Spinal cord (tissue), 10 donors: ENCODE measurements at places on chromosomes 7 and 10. TPM values are rescaled to one million over a fixed set of nuclear protein-coding genes. Genes with fewer than 3 reads are reported as not detected.

GRCh38 chr10:78337016-78337415, 303.4 kb downstream of the RPS24 start:
- no peak for DNase-seq

DNA sequence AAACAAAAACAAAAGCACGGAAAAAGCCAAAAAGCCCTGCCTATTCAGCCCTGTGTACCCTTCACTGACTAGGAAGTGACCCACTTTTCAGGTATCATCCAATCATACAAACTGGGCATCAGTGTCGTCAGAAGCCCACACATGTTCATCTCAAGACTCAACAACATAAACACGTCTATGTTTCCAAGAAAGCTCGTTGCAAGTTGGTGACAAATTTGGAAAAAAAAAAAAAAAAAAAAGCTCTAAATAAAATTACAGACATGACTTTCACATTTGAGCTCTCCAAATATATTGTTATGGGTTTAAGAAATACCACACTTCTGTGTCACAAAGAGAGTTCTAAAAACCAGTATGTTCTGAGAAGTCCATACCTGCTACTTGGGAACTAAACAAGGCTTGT, 204.7 kb upstream of the KLF14 start:
- no peak for DNase-seq

DNA sequence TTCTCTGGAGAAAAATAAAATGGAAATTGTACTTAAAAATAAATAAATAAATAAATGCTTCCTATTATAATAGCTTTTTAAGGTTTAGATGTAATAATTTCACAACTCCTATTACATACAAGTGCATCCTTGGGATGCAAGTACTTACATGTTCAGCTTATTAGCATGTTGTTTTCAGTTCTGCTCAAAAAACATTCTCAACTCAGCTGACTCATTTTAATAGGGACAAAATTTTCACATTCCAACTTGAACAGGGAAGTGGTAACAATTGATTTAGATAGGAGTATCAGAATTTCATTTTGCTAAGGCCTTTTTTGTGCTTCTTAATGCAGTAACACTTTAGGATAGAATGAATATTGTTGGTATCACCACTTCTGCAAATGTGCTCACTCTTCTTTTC, 16.7 kb upstream of the PAPSS2 start:
- DNase-seq, result no peak

DNA sequence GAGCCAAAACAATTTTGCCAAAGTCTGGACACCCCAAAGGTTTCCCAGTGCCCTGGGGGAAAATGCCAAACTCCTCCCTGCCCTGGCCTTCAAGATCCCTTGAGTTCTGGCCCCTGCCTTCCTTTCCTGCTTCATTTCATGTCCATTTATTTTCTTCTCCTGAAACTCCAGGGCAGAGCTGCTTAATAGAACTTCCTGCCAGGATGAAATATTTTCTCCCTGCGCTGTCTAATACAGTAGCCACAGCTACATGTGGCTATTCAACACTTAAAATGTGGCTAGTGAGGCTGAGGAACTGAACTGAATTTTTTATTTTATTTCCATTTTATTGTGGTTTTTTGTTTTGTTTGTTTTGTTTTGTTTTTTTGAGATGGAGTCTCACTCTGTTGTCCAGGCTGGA, 49.6 kb downstream of the COL13A1 start:
- no peak for DNase-seq

GRCh38 chr10:4781955-4782354, 44.1 kb upstream of the AKR1E2 start:
- DNase-seq, result no peak

DNA sequence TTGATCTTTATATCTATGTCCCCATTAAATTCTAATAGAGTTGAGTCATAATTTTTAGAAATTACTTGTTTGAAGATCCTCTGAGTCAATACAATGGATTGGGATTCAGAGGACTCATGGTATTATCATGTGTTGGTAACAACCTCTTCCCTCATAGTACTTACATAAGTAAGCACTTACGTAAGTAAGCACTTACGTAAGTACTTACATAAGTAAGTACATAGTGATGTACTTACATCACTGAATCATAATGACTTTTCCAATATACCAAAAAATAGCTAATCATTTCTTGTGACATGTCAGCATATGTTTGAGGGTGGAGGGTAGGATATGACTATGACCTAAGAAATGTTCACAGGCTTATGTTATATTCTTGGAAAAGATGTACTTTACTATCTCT, 740.5 kb downstream of the SORCS1 start:
- no peak for DNase-seq

GRCh38 chr10:1395481-1396296, 339.5 kb downstream of the WDR37 start:
- DNase-seq, result no peak

GRCh38 chr10:115432188-115432819, 339.1 kb downstream of the ATRNL1 start:
- DNase-seq, result peak; percentile 7

DNA sequence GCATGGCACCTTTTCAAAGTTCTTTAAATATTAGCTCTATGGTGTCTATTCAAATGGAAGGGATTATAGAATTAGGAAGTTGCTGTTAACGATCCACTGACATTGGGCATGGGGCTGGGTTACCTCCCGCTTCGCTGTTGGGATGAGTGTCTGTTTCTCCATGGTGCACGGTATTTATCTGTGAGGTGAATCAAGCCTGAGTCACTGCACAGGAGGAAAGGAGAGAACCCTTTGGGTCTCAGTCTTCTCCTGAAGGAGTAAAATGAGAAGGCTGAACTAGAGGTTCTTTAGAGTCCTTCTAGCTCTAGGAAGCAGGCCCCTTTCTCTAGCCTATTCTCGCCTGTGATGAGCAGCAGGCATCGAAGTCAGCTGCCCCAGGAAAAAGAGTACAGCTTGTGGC, 7.3 kb downstream of the JCAD start:
- DNase-seq, result no peak

- DNase-seq, result peak; percentile 6
These were observed 72.9 kb upstream of the GRID1 start for GRCh38 chr10:86439544-86439943.

- DNase-seq, result no peak
These were observed 31.4 kb downstream of the EN2 start for GRCh38 chr7:155489158-155489840.

- DNase-seq, result peak; percentile 71
These were observed 236.3 kb upstream of the ANKRD30A start for GRCh38 chr10:36888925-36889573.

- no peak for DNase-seq
These were observed 837.3 kb downstream of the IPMK start for GRCh38 chr10:57430376-57430775.

- no peak for DNase-seq
These were observed 349.8 kb downstream of the PHTF2 start for GRCh38 chr7:78148166-78148894.

- DNase-seq, result peak; percentile 87
These were observed 23.6 kb upstream of the VPS41 start for GRCh38 chr7:38932509-38933168.

GRCh38 chr7:29471444-29472138, 92.0 kb upstream of the PRR15 start:
- no peak for DNase-seq

DNA sequence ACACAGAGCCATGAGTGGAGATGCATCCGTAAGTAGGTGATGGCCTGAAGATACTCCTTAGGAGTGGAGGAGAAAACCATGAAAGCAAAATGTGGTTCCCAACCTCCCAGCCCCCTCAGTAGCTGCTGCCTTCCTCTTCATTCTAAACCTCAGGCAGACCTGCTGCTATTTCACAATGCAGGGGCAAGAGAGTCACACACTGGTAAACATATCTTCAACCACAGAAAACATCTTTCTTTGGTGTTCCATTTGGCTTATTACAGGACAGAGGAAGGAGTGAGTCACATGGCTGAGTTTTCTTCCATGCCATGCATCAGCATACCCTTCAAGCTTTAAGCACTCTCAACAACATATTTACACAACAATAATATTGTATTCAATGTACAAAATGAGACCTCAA, 342.1 kb downstream of the BMPER start:
- DNase-seq, result no peak

DNA sequence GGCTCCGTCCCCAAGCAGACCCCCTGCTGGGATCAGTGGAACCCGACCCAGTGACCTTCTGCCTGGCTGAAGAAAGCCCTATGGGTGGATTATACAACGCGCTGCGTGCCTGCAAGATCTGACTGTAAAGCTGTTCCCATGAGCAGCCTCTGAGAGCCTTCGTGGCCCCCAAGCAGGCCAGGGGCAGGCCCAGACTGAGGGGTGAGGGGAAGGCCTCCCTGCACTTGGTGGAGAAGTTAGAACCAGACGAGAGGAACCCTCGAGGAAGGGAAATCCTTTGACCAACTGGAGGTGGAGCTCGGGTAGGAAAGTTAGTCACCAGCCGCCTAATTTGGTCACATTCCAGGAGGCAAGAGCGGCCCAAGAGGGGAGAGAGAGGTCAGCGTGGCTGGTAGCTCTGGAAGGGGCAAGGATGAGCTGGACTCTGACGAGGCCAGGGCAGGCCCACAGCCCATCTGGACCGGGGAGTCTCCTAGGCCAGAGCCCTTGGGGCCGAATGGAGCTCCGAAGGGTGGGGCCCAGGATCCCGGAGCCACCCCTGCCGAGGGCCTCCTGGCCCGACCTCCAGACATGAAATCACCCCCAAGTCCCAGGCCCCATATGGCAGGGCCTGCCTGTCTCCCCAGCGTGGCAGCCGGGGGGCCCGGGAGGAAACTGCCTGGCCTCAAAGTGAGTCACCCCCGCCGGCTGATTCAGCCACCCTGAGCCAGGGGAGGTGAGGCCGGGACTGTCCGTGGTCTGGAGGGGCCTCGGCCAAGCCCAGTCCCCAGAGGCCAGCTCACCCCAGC, 23.3 kb upstream of the PDGFA start:
- no peak for DNase-seq

DNA sequence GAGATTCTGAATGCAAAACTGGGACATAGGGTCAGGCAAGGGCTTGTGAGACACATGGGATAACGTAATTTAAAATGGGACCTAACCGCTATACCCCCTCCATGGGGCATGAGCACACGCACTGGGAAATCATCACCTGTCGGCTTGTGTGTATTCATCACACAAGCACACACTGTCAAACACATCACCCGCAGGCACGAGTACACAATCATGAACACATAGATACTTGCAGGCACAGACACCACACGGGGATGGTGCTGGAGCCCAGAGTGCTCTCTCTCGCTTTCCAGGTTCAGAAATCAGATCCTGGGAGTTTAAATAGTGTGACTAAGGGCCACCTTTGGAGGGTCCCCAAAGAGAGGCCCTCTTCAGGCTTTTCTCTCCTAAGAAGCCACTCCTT, 19.6 kb upstream of the TLX1 start:
- no peak for DNase-seq

GRCh38 chr10:102578782-102579181, 65.5 kb upstream of the TRIM8 start:
- no peak for DNase-seq

- peak; percentile 92 for DNase-seq
These were observed 107.8 kb upstream of the PPP1R3A start for GRCh38 chr7:114026486-114027089.

DNA sequence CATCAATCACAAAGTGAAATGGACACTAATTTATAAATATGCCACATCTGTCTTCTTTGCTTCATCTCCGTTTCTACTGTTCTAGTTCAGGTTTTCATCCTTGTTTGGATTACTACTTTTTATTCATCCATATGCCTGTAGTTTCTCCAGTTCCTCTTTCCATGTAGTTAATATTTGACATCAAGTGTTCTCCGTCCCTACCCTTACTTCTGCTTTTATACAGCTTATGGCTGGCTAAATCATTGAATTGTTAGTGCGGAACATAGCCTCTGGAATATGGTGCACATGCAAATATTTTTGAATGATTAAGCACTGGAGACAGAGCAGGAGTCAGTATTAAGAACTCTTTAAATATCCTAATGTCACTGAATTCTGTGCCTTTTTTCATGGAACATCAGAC, 230.0 kb upstream of the PPP1R3A start:
- DNase-seq, result no peak

GRCh38 chr7:13278020-13278419, 590.6 kb downstream of the ARL4A start:
- DNase-seq, result no peak

GRCh38 chr7:154200241-154200640, 148.0 kb downstream of the DPP6 start:
- DNase-seq, result peak; percentile 57

DNA sequence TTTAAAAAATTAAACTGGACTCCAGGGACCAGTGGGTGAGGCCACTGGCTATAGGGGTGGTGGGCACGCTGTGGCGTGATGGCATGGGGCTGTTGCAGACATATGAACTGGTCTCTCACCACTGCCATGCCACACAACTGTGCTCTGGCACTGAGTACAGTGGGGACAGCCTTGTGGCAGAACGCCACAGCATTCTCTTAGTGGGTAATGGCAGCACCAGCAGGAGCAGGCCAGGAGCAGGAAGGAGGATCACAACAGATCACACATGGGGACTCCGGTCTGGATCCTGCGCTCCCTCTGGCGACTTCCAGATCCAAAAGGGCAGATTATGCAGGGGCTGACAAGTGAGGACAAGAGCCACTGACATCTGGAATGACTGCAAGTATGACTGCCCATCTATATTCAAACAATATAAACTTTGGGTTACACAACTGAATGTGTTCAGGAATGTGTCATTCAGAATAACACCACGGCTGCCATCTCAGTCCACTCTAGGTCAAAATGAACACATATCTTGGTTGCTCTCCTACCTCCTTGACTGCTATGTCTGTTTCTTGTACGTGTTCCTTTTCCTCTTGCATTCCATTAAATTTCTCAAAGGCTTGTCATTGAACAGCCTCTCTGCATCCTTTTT, 176.0 kb downstream of the KMT2E start:
- DNase-seq, result no peak

DNA sequence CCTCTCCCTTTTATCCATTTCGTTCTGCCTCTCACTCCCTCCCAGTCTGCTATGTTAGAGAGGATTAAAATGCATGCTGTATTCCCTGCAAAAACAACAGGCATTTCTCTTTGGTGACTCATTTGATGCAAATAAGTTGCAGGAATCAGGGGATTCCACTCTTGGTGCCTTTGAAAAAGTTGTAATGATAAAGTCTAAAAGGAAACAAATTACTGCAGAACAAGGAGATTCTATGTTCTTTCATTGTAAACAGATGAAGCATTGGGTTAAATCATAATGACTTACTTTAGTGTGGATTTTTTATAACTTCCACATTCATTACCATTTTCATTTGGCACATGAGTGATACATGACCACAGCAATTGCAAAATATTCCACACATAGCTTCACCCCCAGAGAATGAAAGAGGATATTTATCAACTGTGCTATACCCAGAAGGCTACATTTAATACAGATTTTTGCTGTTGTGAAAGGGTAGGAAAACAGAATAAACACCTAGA, 33.4 kb upstream of the ABLIM1 start:
- peak; percentile 33 for DNase-seq

- DNase-seq, result peak; percentile 59
These were observed 509.5 kb downstream of the PLXNA4 start for GRCh38 chr7:132066761-132067171.

GRCh38 chr7:131152766-131153165, 174.9 kb upstream of the MKLN1 start:
- DNase-seq, result no peak

HELLS gene
- total RNA-seq, result 27.3 TPM

NPY gene
- 15.2 TPM for total RNA-seq

OR2A5 gene
- under 0.01 TPM for total RNA-seq

UPK3BL2 gene
- total RNA-seq, result 6.0 TPM

SLC39A12 gene
- 9.9 TPM for total RNA-seq

GPR22 gene
- 5.1 TPM for total RNA-seq

OPN1SW gene
- not detected for total RNA-seq

MYL10 gene
- total RNA-seq, result not detected

LBX1 gene
- 4.0 TPM for total RNA-seq

SUFU gene
- 6.8 TPM for total RNA-seq

DBNL gene
- total RNA-seq, result 46.5 TPM

MSMB gene
- not detected for total RNA-seq

AKR1E2 gene
- 26.7 TPM for total RNA-seq

GCK gene
- 4.8 TPM for total RNA-seq

CALML3 gene
- total RNA-seq, result not detected
